NCI-H69 (cell line): ENCODE measurements at places on chromosomes 6 and 20.

- DNase-seq, result no peak
Observed at GRCh38 chr20:46330831-46331371, 22.6 kb upstream of the CDH22 start.

DNA sequence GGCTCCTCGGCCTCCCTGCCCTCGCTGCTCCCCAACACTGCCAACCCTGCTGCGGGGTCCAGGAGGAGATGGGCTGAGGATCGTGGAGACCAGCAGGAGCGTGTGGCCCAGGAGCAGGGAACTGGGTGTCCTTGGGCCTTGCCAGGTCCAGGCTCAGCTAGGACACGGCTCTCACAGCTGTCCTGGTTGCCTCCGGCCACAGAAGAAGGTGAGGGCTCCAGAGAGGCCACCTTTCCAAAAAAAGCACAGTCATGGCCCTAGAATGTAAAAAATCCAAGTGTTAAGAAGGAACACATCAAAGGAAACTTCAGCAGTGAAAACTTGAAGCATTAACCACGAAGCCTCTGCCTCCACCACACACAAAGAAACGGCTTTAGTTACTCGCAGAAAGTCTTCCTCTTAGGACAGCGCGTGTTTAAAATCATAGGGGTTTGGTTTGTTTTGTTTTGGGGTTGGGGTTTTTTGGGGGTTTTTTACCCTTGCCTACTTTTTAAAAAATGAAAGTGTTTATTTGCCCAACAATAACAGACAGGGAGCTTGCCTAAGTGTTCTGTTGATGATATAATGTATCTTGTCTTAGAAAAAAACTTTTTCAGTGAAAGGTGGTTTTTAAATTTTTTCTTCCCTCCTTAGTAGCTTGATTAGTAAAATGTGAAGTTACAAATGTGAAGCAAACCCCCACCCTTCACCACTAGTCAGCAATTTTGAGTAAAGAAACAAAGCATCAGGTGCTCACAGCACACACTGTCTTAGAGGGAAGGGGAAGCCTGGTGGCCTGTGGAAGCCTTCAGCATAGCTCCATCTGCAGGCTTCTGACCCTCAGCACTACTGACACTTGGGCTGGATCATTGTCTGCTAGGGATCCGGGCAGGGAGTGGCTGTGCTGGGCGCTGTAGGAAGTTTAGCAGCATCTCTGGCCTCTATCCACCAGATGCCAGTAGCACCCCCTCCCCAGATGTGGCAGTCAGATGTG lies 60.0 kb downstream of the PTPN1 start:
- DNase-seq, result no peak

DNA sequence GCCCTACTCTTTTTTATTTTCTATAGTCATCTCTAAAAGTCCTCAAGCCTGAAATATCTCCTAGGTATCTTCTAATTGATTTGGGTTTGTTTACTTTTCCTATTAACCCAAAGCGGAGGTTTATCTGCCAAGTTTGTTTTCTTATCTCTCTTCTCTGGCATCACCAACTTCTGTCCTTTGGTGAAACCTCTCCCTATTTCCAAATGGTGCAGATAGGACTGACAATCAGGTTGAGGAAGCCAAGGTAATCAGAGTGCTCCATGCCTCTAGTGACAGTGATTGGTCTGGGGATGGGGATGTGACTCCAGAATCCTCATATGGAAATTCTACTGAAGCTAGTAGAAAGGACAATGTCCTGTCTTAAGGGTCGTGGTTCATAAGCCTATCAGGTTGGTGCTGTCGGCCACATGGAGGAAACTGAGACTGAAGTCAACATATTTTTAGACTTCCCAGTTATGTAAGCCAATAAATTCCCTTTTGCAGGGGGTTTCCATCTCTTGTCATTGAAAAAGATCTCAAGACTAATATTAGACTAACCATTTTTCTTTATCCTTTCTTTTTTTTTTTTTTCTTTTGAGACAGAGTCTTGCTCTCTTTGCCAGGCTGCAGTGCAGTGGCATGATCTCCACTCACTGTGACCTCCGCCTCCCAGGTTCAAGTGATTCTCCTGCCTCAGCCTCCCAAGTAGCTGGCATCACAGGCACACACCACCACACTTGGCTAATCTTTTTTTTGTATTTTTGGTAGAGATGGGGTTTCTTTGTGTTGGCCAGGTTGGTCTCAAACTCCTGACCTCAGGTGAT lies 28.0 kb downstream of the KIF6 start:
- DNase-seq, result no peak

DNA sequence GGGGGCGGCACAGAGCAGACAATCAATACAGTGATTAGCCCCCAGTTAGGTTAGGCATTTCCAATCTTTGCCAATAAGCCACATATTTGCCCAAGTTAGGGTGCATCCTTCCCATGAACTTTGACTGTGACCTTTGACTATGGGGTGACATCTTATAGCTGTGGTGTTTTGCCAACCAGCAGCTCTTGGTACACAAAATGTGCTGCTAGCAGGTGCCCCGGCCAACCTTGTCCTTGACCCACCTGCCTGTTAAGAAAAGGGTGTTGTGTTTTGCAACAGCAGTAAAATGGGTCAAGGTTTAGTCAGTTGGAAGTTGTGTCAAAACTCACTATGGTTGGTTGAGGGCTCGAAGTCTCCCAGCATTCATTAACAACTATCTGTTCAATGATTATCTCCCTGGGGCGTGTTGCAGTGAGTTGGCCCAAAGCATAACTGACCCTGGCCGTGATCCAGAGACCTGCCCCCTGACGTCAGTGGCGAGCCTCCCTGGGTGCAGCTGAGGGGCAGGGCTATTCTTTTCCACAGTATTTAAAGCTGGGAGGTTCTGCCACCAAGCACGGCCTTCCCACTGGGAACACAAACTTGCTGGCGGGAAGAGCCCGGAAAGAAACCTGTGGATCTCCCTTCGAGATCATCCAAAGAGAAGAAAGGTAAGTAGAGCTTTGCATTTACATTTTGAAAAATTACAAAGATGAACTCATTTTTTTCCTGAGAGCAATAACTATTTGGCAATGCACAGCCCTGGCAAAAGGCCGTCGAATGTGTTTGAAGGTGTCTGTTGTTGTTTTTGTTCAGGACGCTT lies at the start of gene PCK1:
Gene PCK1 (plus strand): TSS at position 557 of the 802 bp plus-strand sequence. CDS start 302 bp downstream, outside the sequence.
- peak; percentile 75 for DNase-seq

DNA sequence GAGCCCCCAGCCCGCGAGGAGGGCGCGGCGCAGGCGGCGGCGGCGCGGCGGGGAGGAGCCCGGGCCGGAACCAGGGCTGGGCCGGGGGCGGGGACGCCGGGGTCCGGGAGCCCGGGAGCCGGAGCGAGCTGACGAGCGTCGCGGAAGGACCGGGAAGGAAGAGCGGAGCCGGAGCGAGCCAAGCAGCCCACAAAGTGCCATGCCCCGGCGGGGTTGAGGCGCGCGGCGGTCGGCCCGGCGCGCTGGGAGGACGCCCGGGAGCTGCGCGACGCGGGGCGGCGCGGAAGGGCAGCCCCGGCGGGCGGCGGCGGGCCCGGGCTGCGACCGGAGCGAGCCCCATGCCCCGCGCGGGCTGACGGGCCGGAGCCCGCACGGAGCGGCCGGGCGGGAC lies 289 bp downstream of the FOXP4 start:
- DNase-seq, result no peak

GRCh38 chr6:152671171-152671570 lies 26.5 kb upstream of the MYCT1 start:
- DNase-seq, result no peak

DNA sequence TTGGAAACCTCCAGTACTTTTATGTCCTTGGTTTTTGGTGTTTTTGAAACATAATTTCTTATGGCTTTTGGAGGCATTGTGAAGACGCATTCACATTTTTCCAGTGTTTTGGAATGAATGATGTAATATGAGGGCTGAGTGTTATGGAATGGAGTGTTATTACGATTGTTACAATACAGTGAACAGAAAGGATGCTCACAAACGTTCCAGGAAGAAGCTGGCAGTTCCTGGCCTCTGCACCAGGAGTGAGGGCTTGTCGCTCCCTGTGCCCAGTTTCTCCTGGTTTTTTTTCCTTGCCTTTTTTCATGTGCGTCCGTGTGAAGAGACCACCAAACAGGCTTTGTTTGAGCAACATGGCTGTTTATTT lies 20.3 kb downstream of the GMPR start:
- no peak for DNase-seq

DNA sequence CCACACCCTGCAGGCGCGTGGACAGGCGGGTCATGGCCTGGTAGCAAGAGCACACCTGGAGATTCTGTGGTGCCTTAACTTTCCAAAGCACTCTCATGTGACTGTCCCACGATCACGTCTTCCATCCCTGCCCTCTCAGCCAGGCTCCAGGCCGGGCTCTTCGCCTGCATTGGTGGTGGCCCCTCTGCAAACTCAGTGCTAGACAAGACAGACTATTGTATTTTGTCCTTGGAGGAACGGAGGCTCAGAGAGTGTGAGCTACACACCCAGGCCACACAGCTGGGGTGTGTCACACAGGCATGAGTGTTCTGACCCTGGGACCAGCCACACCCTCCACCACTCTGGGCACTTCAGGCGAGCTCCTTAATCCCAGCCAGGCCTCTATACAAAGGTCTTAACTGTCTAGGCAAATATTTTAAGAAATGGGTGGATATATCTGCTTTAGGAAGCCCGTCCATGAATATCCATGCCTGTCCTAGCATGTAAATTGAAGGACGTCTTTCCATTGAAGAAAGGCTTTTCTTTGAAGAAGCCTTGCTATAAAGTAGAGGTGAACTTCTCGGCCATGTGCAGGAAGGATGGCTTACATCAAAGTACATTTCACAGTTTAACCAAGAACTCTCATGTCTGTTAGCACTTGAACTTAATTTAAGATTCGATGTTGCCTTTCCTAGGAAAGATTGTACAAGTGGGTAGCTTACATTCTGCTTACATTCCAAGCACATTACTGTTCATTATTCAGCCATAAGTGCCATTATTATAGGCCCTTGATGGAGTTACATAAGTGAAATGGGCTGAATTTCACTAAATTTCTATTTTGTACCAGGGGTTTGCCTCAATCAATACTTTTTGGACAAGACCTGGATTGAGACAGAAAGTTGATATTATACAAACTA lies 263.9 kb downstream of the DLL1 start:
- DNase-seq, result peak; percentile 37

- no peak for DNase-seq
Observed at GRCh38 chr6:72367439-72367838, 254.4 kb upstream of the KCNQ5 start.

- no peak for DNase-seq
Observed at GRCh38 chr20:5974531-5974930, 24.1 kb downstream of the MCM8 start.

GRCh38 chr6:57207141-57207540 lies 15.0 kb downstream of the RAB23 start:
- no peak for DNase-seq

- no peak for DNase-seq
Observed at GRCh38 chr6:1309366-1309765, 2.5 kb upstream of the FOXQ1 start.

GRCh38 chr6:135053406-135053805 lies 1.2 kb downstream of the HBS1L start:
- no peak for DNase-seq

GRCh38 chr6:31697555-31697954 lies 5.6 kb downstream of the ABHD16A start:
- DNase-seq, result peak; percentile 69

DNA sequence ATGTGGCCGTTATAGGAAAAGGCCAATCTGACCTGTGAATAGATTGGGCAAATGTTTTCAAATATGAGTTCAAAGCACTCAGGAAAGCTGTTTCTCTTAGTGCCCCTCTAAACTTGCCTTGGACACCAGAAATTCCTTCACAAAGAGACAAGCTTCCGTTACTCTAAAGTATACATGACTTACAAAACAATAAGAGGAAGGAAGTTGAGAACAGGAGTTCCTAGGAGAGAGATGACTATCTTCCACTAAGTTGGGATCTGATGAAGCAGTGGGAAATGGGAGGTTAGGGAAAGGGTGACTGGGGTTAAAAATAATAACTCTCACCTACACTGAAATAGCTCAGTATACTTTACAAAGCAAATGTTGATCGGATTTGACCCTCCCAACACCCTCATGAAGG lies 50.0 kb downstream of the ISM1 start:
- no peak for DNase-seq
